ENCODE measurements at places on chromosomes 12 and 14. TPM values are rescaled to one million over a fixed set of nuclear protein-coding genes. Genes with fewer than 3 reads are reported as not detected.

GPR162 gene
- total RNA-seq: 2.6 TPM

FOXG1 gene
- not detected for total RNA-seq

CD163 gene
- not detected for total RNA-seq

RERGL gene
- 0.32 TPM for total RNA-seq

SLC6A15 gene
- total RNA-seq: 0.43 TPM

TNFAIP2 gene
- 122 TPM for total RNA-seq

EPYC gene
- total RNA-seq: not detected

KERA gene
- not detected for total RNA-seq

LETMD1 gene
- total RNA-seq: 25.8 TPM

MYF5 gene
- not detected for total RNA-seq

KICS2 gene
- total RNA-seq: 9.0 TPM

RPS6KL1 gene
- total RNA-seq: 2.2 TPM

CAPZA3 gene
- total RNA-seq: not detected

CMA1 gene
- not detected for total RNA-seq

CFAP73 gene
- not detected for total RNA-seq

DIO2 gene
- total RNA-seq: 31.5 TPM

HOXC10 gene
- total RNA-seq: 0.43 TPM

TMEM132C gene
- not detected for total RNA-seq
